MG63 (cell line): ENCODE measurements at places on chromosomes 2 and 18. TPM values are rescaled to one million over a fixed set of nuclear protein-coding genes. Genes with fewer than 3 reads are reported as not detected.
A peak's percentile ranks its signal among the peaks of the same experiment; 100 is the strongest.

- DNase-seq: no peak
These were observed 7.4 kb downstream of the SCN3A start for GRCh38 chr2:165196411-165196810.

- DNase-seq: no peak
These were observed 188.3 kb downstream of the ETAA1 start for GRCh38 chr2:67585400-67585799.

The GPR75 gene
- total RNA-seq: 0.53 TPM in 1 of 2 replicates, not detected in the other

The RSAD2 gene
- 1.2 and 6.9 TPM in 2 replicates for total RNA-seq

DNA sequence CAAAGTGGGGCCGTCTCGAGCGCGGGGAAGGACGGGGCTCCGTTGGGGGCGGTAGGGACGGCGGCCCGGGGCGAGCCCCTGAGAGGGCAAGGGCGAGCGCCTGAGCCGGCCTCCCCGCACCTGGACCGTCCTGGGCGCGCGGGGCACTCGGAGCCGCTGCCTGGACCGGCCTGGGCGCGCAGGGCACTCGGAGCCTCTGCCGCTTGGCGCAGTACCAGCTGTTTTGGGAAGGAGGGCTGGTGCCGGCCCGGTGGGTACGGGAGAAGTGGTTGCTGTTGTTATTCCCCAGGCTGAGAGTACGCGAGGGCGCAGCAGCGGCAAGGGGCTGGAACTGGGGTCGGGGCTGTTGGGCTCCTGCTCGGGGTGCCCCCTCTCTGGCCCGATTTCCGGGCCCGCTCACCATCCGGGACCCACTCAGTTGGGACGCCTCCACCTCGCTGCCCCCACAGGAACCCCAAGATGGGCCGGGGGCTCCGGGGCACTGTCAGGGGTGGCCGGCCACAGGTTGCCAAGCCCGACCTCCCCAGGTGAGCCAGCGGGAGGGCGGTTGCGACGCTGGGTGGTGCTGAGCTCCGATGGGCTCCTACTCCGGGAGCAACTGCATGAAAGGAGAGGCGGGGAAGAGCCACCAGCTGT lies 579 bp downstream of the ARHGEF4 start:
- DNase-seq: no peak

The ASTL gene
- total RNA-seq: not detected in 2 replicates

The MALL gene
- not detected in 2 replicates for total RNA-seq

GRCh38 chr2:178450524-178450773 lies 526 bp downstream of the PRKRA start:
- DNase-seq: no peak

The QPCT gene
- 0.59 and 3.4 TPM in 2 replicates for total RNA-seq

- no peak for DNase-seq
These were observed 3.6 kb downstream of the EIF5B start for GRCh38 chr2:99340669-99341236.

GRCh38 chr2:216388046-216388884 lies 16.0 kb upstream of the MARCHF4 start:
- DNase-seq: no peak

The STARD6 gene
- total RNA-seq: 1.3 TPM in 1 of 2 replicates, not detected in the other

GRCh38 chr18:48194591-48195181 lies 214.5 kb downstream of the ZBTB7C start:
- DNase-seq: peak; percentile 73

The ST8SIA5 gene
- total RNA-seq: 0.12 TPM in 1 of 2 replicates, not detected in the other

DNA sequence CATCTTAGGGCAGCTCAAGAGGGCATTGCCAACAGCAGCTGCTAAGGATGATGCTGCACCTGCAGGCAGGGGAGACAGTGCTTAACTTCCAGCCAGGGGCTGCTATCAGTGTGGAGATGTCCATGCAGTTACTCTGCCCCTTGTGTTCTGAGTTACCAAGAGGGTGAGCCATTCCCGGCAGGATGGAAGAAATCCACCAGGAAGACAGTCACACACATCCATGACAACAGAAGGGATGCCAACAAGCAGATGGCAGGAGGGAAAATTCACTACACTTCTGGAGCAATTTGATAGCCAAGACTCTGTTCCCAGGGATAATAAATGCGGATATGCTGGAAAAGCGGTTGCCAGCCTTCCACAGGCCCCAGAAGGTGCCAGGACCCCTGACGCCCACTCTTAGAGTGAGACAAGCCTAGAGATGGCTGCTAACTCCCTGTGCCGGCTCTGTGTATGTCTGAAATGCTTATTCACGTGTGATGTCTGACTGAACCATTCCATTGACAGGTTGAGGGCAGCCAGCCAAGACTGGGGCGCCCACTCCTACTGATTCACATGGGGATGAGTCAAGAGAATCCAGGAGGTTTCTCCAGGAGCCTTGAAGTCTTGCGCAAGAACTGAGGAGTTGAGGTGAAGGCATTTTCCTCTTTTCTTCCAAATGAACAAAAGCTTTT lies 24.5 kb downstream of the LOXHD1 start:
- DNase-seq: peak; percentile 76

DNA sequence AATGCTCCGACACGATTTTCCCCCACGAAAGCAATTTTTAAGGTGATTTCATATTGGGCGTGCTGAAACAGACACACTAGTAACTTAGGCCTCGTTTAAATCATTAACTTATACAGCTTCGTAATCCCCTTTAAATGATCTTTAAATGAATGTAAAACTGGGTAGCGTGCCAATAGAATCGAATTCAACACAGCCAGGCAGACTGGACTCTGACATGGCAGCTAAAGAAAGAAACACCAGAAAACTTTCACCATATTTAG lies 2.4 kb upstream of the ID2 start:
- no peak for DNase-seq
